Activated T-cell treated with anti-CD3 and anti-CD28 coated beads for 4 hours (primary cell): ENCODE measurements at places on chromosomes 16 and 17.

DNA sequence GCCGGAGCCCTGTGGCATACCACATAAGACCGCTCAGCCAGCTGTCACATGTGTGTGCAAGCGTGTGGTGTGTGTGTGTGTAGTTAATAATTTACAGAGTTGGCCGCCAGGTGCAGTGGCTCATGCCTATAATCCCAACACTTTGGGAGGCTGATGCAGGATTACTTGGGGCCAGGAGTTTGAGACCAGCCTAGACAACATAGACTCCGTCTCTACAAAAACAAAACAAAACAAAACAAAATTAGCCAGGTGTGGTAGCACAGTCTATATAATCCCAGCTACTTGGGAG lies 20.4 kb downstream of the SOCS1 start:
- no peak for DNase-seq

DNA sequence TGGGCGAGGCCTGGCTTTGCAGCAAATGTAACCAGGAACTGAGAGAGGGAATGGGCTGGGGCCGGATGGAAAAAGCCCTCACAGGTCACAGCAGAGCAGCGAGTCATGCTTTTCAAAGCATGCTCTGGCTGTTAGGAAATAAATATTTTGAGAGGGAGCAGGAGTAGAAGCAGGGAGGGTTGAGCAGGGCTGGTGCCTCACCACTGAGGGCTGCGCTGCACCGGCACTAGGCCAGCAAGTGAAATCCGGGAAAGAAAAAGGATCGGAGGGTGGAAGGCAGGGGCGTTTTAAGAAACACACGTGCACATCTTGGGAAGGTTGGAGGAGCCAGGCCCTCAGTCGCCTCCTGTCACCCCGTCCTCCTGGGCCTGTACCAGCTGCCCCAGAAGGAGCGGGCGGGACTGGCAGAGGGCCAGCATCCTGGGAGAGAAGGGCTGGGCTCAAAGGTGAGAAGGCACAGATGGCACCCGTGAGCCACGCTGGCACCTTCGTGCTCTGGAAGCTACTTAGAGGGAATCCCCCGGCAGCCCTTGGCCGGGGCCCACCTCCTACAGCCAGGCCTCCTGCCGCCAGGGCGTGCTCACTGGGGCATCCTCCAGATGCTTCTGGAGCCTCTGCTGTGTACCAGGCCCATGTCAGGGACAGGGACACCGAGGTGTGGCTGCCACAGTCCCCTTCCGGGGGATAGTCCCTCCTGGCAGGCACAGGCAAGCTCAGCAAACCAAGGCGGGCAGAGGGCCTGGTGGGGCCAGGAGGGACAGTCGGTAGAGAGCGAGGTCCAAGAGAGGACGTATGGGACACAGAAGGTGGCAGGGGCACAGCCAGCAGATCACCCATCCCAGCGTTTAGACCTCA lies 71.5 kb upstream of the PLCG2 start:
- DNase-seq = no peak

GRCh38 chr17:64565563-64565962 lies 58.8 kb downstream of the CEP95 start:
- no peak for DNase-seq

- no peak for DNase-seq
Measured at GRCh38 chr16:68069511-68070248, 15.5 kb upstream of the NFATC3 start.

DNA sequence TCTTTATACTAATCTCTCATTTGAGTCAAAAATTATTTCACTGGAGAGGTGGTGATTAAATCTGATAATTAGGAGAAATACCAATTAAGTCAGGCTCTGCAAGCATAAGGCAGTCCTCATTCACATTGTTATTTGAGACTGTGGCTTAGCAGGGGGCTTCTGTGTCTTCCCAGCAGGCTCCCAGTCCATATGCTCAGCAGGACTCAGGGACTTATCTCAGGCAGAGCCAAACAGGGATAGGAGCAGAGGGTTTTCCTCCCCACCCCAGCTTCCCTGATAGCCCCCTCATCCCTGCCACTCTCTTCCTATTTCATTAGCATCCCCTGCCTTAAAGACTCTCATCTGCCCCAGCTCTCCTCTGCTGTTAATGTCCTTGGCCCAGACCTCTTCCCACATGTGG lies 104.3 kb upstream of the DNAH9 start:
- no peak for DNase-seq

- no peak for DNase-seq
Measured at GRCh38 chr16:73131156-73131862, 83.4 kb upstream of the ZFHX3 start.

DNA sequence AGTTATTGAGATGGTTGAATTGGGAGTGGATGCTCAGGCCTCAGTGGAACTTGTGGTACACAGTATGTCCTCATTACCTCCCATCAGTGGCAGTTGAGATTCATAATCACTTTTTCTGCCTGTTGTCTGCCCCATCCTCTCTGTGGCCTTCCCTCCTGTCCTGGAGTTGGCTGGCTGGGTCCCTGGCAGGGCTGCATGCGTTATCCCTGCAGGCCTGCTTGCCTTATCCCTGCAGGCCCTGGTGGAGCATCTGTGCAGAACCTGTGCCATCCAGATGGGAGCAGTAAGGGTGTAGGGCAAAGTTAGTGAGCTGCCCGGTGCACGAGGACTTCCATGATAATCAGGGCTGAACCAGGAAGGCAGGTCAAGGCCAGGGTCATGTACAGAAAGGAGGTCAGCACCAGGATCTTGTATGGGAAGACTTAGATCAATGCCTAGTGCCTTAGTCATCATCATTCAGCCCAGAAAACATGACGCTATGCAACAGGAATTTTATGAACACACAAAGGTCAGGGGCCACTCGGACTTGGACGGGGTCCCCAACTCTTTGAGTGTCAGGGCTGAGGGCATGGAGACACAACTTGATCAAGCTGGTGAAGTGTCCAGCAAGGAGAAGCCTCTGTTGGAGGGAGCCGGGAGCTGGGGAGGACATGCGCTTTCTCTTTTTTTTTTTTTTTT lies 47.2 kb downstream of the ABCC1 start:
- no peak for DNase-seq

- DNase-seq = no peak
Measured at GRCh38 chr16:1914084-1914608, 4.1 kb downstream of the HS3ST6 start.

DNA sequence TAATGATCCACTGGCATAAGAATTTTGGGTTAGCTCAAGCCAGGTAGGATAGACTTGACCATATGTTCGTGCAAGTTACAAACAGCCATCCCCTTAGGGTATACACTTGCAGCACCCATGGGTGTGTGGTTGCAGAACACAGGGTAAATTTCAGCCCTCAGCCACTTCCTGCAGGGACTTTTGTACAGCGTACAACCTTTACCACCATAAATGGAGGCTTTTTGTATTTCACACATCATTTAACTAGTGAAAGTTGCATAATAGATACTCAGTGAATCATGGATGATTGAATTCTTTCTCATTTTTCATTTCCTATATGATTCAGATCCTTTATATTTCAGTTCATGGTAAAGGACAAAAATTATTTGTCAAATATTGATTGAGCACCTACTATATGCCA lies 473.9 kb downstream of the CDH13 start:
- no peak for DNase-seq

DNA sequence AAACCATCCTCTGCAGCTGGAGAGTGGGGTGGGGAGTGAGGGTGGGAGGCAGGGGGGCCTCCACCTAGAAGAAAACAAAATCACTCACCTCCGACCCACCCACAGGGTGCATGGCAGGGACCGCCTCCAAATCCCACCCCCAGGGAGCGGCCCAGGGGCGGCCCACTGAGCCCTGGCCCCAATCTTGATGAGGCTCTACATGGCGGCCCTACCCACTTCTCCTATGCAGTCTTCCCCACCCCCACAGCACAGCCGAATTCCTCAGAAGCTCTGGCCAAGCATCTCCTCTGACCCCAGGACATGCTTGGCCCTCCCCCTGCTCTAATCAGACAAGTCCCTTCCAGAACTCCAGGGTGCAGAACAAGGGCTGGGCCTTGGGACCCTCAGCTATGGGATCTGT lies 18.2 kb upstream of the FASN start:
- no peak for DNase-seq

DNA sequence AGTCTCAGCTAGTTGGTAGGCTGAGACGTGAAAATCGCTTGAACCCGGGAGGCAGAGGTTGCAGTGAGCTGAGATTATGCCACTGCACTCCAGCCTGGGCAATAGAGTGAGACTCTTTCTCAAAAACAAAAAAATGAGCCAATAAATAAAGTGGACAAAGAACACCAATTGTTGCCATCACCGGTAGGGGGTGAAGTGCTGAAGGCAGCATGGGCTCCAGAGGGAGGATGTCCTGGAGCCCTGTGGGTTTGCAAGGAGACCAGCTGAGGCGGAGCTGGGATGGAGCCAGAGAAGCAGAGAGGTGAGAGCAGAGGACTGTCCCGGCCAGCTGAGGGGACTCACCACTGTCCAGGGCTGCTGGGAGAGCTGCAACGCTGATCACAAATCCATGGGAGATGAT lies 13.8 kb downstream of the CHST6 start:
- no peak for DNase-seq

GRCh38 chr16:28146536-28146935 lies 65.2 kb downstream of the XPO6 start:
- DNase-seq = no peak

GRCh38 chr16:30173054-30173453 lies 10.3 kb upstream of the CORO1A start:
- DNase-seq = no peak

GRCh38 chr17:45341533-45342158 lies 24.8 kb upstream of the MAP3K14 start:
- no peak for DNase-seq

DNA sequence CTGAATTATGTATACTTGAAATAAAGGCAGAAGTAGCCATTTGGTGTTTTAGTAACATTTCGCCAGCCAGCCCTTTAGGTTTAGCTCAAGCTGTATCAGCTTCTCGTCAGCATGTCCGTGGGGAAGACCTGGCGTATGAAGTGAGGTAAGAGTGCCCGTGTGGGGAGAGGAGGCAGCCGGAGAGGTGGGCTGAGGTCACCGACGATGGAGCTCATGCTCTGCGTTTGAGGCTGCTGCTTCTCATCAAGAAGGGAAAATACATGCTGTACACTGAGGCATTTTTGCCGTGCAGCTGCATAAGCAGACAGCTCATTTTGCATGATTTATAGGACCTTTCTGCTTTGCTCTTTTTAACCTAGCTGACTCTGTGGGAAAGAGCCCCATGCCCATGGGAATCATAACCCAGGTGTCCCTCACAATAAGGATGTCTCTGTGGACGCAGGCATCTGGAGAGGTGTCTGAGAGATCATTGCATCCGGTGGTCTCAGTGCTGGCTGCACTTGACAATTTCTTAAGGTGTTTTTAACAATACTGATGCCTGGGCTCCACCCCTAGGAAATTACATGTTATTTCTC lies 179.1 kb downstream of the ABCC12 start:
- no peak for DNase-seq

DNA sequence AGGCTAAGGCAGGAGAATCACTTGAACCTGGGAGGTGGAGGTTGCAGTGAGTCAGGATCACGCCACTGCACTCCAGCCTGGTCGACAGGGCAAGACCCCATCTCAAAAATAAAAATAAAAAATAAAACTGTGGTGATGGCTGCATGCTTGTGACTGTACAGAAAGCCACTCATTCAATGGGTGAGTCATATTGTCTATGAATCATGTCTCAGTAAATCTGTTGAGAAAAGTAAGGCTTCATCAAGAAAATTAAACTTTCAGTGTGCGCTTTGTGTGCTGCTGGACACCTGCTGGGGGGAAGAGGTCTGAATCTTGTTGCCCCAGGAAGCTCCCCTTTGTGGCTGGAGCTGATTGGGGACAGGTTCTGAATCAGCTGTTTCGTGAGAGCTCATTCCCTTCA lies 11.3 kb downstream of the NUBP1 start:
- DNase-seq = no peak

- no peak for DNase-seq
Measured at GRCh38 chr17:78958641-78959127, 21.0 kb downstream of the LGALS3BP start.

DNA sequence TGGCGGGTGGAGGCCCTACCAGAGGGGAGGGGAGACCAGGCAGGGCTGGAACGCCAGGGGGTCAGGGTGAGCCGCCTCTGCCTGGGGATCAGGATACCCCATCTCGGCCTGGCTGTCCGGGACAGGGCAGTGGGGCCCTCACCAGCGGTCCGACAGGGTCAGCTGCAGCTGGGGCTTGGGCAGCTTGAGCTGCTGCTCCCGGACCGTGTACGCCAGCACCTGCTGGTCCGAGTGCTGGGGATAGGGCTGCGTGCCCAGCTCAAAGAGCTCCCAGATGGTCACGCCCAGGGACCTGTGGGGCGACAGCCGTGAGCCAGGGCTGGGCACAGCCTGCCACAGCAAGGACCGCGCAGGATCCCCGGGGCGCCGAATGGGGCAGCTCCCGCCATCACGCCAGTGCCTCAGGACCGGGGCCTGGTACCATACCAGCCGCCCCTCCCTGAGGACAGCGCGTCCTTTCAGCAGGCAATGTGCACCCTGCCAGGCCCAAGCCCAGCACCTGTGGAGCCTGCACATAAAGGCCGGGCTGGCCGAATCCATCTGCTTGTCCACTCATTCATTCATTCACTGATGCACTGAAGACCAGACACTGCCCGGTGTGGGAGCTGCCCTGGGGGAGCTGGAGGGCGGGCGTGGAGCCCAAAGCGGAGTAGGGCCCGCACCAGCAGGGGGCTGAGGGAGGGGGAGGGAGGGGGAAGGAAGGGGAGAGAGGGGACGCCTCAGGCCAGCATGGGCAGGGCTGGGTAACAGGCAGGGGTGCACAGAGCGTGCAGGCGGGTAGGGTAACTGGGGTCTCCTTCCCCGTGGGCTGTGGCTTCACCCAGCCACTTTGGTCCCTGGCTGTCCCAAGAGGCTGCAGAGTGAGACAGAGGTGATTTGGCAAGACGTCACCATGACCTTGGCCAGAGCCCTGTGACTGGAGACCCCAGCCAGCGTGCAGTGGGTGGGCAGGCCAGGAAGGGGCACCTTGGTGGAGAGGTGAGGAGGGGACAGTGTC lies 42.0 kb upstream of the PVALEF start:
- DNase-seq = no peak

- peak; percentile 60 for DNase-seq
Measured at GRCh38 chr17:81514739-81515529, 2.3 kb upstream of the ACTG1 start.

GRCh38 chr17:78174870-78175642 lies 6.7 kb downstream of the SYNGR2 start:
- no peak for DNase-seq

DNA sequence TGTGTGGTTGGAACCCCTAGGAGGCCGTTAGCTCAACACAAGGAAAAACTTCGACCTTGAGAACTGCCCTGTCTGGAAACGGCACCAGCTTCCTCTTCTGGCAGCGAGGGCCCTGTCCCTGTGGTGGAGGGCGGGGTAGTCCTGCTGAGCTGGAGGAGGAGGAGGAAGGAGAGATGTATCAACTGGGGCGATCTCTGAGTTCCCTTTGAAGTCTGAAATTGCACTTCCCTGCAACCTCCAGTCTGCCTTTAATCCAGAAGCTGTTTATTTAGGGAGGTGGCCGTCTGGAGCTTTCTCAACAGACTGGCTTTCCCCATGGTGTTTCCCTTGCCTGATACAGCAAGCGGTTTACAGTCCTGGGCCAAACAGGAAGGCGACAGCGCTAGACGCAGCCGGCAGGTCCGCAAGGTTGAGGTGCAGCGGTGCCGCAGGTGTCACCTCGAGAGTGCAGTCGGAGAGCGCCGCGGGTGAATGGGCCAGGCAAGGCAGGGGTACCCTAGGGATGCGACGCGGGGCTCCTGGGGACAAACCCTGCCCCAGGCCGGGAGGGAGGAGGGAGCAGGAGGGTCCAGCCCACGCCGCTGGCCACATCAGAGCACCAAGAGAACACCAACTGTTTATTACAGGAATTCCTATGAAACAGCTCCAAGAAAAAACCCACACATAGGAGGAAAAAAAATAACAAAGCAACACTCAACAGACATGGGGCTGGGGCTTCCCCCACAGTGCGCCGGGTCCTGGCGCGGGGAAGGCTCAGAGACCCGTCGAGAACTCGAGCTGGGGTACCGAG lies 11.4 kb upstream of the MRPS23 start:
- DNase-seq = peak; percentile 11

GRCh38 chr16:12995721-12996372 lies 94.4 kb downstream of the SHISA9 start:
- no peak for DNase-seq
